ENCODE measurements at places on chromosomes 11 and 22.

- DNase-seq = no peak
These were observed 120.2 kb upstream of the TBCEL start for GRCh38 chr11:120903686-120904085.

- DNase-seq = no peak
These were observed 336.4 kb downstream of the BRD1 start for GRCh38 chr22:49491221-49491635.

DNA sequence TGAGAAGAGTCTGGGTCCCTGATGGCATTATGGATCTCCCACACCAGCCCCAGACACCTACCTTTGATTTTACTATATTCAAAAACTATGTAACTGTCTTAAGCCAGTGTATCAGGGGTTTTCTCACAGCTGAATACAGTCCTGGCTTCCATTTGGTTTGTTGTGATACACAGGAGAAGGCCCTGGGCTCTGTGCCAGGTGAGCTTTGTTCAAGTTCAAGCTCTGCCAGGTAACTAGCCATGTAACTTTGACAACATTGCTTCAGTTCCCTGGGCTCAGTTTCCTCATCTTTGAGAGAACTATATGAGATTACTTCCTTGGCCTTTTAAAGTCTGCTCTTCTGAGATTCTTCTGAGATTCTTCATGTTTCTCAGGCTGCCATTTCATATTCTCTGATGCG, 327.5 kb upstream of the TENM4 start:
- no peak for DNase-seq

DNA sequence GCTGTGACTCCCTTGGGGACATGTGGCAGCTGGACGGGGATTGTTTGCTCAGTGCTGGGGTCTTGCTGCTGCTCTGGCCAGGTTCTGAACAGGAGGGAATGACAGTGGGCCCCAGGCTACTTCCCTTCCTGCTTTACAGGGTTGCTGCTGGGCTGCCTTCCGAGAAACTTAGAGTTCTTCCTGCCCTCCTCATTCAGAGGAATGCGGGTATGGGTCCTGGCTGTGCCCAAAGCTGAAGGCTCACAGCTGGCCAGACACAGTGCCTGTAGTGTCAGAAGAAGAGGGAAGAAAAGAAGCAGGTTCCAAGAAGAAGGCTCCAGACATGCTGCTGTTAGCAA, 108.3 kb upstream of the PARVA start:
- no peak for DNase-seq

GRCh38 chr11:92253945-92254344, 29.3 kb downstream of the FAT3 start:
- no peak for DNase-seq

- no peak for DNase-seq
These were observed 1213.3 kb upstream of the RAG2 start for GRCh38 chr11:37811349-37811748.

GRCh38 chr11:130560000-130560780, 111.7 kb downstream of the ADAMTS15 start:
- no peak for DNase-seq

GRCh38 chr11:64357904-64358535, 942 bp upstream of the RPS6KA4 start:
- no peak for DNase-seq
